ENCODE measurements at places on chromosomes 5 and 9.
A peak's percentile ranks its signal among the peaks of the same experiment; 100 is the strongest.

- no peak for DNase-seq
These were observed 47.2 kb downstream of the ASS1 start for GRCh38 chr9:130491830-130492482.

- no peak for DNase-seq
These were observed 51.0 kb upstream of the CCNG1 start for GRCh38 chr5:163386352-163386751.

DNA sequence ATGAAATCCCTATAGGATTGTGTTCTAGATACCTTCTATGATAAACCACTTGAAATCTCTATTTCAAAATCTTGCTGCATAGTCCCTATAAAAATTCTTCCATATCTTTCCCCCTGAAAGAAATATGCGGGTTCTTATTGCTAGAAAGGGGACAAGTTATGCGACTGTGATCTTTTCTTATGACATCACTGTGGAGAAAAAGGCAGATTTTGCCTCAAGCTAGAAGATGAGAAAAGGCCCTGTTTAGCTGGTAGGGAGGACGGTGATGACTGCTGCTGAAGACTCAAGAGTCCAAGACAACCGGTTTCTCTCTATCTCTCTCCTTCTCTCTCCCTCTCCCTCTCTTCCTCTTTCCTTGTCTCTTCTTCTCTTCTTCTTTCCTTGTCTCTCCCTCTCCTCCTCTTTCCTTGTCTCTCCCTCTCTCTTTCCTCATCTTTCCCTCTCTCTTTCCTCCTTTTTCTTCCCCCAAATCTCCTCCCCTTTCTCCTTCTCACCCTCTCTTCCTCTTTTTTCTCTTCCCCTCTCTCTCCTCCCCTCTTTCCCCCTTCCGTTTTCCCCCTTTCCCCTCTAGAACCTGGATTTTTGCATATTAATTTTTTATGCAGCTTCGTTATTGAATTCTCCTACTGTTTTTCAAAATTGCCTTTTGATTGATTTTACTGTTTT lies 5.3 kb downstream of the OR2S2 start:
- no peak for DNase-seq

GRCh38 chr5:65483546-65484346 lies 2.0 kb upstream of the ADAMTS6 start:
- DNase-seq: no peak

- DNase-seq: no peak
These were observed 71.9 kb upstream of the TAF1L start for GRCh38 chr9:32707326-32707725.

- no peak for DNase-seq
These were observed 181.1 kb upstream of the SPEF2 start for GRCh38 chr5:35436400-35437057.

- no peak for DNase-seq
These were observed 1.1 kb upstream of the ICE1 start for GRCh38 chr5:5421149-5421960.

DNA sequence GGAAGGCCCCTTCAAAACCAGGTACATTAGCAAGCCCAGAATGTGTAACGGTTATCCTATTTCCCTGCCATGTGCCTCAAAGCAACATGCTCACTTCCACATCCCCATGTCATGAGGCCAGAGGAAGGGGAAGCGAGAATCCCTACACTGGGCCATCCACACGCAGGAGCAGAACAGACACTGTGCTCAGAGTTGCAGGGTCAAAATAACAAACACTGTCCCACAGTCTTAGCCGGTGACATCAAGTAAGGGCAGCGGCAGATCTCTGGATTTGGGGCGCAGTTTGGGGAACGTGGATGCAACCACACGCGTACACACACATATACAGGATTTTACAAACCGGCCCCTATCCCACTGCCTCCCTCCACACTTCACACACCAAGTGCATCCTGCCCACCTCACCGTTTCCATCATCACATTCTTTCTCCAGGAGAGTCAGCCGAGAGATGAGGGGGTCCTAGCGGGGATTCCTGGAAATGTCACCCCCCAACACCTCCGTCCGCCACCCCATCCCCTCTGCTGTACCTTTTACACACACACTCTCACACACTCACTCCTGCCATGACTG lies 776 bp downstream of the APBA1 start:
- DNase-seq: no peak

DNA sequence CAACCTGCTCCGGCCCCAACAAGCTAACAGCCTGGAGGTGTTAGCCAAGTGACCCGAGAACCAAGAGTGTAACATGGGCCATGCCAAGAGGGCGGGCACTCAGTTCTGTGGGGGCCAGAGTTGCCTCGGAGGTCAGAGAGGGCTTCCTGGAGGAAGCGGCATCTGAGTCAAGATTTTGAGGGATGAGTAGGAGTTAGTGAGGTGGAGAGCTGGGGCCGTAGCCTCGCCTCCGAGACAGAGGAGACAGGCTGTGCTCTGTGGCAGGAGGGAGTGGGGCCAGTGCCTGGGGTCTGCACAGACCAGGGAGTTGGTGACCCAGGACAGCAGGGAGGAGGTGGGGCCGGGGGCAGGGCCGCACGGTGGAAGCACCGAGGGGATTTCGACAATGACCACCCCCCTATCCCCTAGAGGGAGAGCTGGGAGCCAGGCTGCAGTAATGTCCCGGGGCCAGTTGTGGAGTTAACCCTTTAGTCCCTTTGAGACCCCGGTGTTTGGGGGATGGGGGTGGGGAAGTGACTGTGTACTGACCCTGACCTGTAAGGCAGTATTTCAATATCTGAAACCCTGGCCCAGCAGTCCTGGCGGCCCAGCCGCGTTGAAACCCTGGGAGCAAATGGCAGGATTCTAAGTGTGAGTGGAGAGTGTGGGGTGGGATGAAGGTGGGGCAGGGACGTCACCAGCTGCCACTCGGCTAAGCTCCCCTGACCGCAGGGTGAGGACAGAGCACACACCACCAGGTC lies 148.7 kb upstream of the COL5A1 start:
- DNase-seq: no peak

DNA sequence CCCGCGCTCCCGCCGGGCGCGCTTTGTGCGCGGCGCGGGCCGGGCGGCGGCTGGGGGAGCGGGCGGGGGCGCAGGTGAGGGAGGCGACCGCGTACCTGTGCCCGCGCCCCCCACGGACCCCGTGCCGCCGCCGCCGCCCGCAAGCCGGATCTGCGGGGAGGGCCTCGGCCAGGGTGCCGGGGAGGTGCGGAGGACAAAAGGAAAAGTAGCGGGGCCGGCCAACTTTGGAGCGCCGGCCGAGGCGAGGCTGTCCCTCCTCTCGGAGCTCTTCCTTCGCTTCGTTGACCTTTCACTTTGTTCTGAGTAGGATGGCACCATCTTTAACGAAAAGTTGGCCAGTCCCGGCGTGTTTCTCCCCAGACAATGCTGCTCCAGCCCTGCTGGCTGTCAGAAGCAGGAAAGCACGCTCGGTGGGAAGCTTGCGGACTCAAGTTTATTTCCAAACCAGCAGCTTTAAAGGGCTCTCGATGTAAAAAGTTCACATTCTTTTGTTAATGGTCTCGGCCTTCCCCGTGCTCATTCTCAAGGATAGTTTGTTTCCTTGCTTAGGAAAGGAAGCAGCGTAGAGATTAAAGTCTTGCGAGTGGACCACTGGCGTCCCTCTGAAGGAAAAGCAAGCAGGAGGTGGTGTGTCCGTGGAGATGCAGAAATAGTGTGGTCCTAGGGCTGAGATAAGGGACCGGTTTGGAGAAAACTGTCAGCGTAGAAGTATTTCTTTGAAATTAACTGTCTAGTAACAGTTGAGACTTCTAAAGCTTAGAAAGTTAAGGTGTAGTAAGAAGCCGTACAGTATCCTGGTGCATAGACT lies 639 bp downstream of the EHMT1 start:
- DNase-seq: no peak

- no peak for DNase-seq
These were observed 78.4 kb downstream of the SLC38A9 start for GRCh38 chr5:55633574-55634208.

DNA sequence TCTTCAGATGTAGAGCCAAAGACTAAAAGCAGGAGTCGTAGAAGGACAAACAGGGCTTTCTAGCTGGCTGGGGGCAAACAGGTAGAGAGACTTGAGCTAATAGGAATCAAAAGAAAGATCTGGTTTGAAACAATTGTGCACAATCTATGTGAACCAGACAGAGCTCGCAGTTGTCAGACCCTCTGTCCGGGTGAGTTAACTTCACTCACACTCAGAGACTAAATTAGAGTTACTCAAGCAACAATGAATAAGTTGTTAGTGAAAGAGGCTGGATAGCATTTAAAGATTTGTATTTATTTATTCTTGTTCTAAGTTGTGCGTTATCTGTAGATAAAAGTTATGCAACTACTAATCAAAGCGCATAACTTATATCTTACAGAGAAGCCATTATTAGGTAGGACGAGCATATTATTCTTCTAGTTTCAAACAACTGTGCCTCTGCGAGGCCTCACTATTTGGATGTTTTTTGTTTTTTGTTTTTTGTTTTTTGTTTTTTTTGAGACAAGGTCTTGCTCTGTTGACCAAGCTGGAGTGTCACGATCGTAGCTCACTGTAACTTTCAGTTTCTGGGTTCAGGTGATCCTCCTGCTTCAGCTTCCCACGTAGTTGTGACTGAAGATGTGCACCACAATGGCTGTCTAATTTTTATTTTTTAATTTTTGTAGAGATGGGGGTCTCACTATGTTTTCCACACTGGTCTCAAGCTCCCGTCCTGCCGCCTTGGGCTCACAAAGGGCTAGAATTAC lies 13.2 kb upstream of the LNPEP start:
- DNase-seq: no peak

GRCh38 chr9:92740446-92740961 lies 24.1 kb downstream of the BICD2 start:
- DNase-seq: no peak

DNA sequence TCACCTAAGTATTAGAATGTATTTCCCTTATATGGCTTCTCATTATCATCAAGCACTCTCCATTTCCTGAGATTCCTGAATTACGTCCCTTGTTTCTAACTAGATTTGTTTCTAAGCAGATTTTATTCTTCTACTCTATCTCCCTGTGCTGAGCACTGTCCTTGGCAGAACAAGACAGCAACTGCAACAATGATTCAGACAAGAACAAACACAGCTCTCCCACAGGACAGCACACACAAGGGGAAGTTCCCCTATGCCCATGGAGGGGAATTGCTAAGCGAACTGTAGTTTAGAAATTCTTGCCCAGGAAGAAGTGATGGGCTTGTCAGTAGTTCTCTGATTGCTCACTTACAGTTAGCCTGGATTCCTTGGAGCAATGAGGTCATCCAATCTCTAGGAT lies 759.9 kb downstream of the DTWD2 start:
- no peak for DNase-seq

GRCh38 chr9:93827545-93828330 lies 127.4 kb downstream of the BARX1 start:
- DNase-seq: peak; percentile 69

GRCh38 chr5:68565427-68565826 lies 349.9 kb downstream of the PIK3R1 start:
- DNase-seq: no peak

DNA sequence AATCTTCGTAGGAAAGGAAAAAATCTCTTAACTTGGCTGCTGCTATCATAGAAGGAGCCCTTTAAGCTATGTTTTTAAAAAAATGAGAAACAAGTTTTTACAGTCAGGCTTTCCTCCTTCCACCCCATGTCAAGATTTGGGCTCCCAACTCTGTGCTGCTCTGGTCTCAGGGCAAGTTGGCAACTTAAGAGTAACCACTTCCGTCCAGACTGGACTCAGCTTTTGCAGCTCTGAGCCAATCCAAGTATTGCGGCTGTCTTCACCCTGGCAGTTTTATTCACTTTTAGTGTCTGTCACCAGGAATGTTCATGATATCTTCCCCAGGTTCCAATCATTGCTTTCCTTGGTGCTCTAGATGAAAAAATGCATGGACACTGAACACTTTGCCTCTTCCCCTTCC lies 115.9 kb upstream of the GAS1 start:
- DNase-seq: no peak

DNA sequence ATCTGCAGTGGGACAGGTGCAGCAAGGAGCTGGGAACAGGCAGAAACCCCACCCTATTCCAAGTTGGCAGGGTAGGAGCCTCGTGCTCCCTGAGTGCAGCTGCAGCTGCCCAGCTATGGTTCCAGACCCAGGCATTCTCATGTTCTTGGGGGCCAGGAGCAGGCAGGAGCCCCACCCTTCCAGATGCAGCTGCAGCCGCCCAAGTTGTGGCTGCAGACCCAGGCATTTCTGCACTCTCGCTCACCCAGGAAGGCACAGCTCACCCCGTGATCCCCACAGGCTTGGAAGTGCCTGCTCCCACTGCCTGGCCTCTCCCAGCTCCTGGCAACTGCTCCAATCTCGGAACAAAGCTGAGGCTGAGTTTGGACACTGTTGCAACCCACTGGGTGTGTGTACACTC lies 275.8 kb upstream of the ADRA1B start:
- DNase-seq: no peak

- no peak for DNase-seq
These were observed 77.3 kb upstream of the SH3PXD2B start for GRCh38 chr5:172531704-172532026.

GRCh38 chr5:176632745-176633144 lies 2.3 kb downstream of the EIF4E1B start:
- no peak for DNase-seq

GRCh38 chr5:39448506-39449128 lies 23.8 kb upstream of the DAB2 start:
- no peak for DNase-seq

DNA sequence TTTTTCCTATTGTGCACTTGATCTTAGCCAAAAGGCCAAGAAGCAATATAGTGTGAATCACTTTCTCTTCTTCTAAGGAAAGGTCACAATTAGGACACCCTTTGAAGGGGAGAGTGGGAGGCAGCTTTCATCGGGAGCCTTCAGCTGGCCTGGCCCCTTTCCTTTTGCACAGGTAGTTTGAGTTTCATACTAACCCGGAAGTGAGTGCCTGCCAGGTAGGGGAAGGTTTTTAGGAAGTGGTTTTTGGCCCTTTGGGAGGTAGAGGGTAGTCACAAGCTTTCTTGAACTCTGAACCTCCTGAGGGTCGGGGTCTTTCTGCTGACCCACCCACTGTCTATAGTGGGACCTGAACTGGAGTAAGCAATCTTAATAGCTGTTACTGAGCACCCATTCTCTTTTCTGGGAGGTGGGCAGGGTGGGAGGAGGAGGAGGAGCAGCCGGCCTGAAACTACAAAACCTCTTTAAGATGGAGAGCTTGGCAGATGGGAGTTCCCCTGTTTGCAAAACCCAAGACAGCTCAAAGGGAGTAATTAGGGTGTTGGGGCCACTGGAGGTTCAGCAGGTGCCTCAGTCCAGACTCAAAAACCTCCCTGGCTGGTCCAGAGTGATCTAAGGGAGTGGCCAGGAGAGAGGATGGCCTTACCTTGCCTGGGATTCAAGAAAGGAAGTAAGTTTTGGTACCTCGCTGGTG lies 6.0 kb downstream of the LARP1 start:
- DNase-seq: no peak
